ENCODE measurements at places on chromosomes 4 and X. TPM values are rescaled to one million over a fixed set of nuclear protein-coding genes. Genes with fewer than 3 reads are reported as not detected.

Gene SLIT2
- total RNA-seq = not detected

Gene FGB
- total RNA-seq = 408 TPM

Gene SMIM10L2A
- total RNA-seq = not detected

Gene FGFR3
- 40.2 TPM for total RNA-seq

Gene SAGE1
- not detected for total RNA-seq

Gene TCEAL4
- 31.0 TPM for total RNA-seq

DNA sequence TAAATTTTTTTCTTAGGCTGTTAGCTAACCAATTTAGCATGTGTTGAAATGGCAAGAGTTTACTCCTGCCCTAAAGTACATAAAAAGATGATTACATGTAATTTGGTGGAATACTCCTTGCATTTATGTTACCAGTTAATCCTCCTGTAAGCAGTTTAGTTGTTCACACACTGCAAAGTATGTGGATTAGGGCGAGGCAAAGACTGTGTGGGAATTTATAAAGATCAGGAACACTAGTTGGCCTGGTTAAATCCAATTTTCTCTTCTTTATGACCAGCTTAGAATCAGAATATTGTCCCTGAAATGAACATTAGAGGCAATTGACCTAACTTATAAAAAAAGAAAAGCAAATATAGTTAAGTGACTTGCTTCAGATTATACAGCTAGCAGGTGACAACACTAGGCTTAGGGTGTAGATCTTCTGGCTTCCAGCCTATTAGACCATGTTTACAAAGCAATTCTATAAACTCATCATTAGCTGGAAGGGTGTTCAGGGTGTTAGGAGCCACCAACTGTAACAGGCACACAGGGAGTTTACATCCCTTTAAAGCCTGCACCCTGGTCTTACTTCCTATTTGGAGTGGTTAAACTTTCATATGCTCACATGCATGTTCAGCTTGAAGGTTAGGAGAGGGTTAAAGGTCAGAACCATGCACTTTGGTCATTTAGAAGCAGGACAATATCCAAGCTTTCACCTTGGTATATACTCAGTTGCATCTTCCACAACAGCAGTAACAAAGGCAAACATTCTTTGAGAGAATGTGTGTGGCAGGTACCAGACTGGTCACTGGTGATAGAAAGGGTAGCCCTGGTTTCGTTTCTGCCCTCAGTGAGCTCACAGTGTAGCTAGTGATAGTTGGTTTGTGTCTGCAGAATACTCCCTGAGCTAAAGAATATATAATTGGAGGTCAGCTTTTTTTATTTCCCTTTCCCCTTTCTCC, 72.6 kb downstream of the GC start:
- H3K36me3 ChIP-seq = no peaks in the 10 kb centered on the region
- H3K27ac ChIP-seq = no peak overlapping the region
- H3K4me1 ChIP-seq = no peaks in the 10 kb centered on the region

DNA sequence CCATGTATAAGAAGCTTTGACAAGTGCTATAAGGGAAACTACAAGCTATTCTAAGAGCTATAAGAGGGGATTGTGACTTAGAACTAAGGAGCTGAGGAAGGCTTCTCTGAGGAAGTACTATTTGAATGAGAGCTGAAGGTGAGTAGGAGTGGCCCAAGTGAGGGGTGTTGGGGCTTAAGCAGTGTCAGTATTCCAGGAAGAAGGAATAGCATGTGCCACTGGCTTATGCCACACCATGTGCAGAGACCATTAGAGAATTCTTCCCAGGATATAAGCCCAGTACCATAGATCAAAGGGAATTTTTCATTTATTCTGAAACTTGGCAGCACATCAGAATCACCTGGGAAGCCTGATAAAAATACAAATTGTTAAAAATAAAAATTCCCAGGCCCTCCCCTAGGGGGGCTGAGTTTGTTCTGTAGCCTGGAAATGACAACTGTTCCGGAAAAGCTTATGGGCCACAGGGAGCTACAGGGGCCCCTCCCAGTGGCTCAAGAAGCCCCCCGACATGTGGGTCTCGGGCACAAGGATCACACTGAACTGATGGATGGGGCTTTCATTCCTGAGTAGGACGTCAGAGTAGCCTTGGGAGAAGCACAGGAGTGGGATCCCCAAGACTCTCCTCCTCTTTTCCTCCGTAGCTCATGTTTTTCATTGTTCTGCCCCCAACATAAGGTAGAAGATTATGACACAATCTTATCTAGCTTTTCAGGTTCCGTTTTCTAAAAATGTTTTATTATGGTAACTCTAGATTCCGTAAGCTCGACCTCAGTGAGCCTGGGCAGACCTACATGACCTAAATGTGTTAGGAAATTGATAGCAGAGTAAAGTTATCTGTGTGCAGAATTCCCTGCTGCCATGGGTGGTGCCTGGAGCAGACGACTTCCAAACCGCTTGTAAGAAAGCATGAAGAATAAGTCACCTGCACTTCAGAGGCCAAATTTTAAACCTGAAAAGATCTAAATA, 119.3 kb downstream of the AFF1 start:
- peaks cover 10% of the 10 kb centered on the region for H3K36me3 ChIP-seq
- H3K27me3 ChIP-seq = no peaks in the 10 kb centered on the region
- DNase-seq = no peak

DNA sequence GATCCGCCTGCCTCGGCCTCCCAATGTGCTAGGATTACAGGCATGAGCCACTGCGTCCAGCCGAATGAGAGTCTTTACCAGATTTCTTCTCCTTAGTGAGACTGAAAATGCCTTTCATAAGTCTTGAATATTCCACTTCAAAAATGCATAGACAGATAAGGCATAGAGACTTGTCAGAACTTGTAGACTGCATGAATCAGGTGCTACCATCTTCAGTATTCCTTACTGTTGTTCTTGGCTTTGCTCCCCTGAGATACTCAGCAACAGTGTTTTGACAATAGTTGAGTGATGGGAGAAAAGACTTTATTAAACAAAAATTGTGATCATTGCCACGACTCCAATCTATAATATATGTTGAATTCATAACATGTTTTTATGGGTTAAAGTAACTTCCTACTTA, 11.0 kb downstream of the TKTL2 start:
- no peaks in the 10 kb centered on the region for H3K4me1 ChIP-seq
- H3K27ac ChIP-seq = no peak overlapping the region

- H3K4me1 ChIP-seq = no peaks in the 10 kb centered on the region
- no peak overlapping the region for H3K4me3 ChIP-seq
- H3K36me3 ChIP-seq = no peaks in the 10 kb centered on the region
- no peaks in the 10 kb centered on the region for H3K27me3 ChIP-seq
- no peak overlapping the region for H3K27ac ChIP-seq
Observed at GRCh38 chrX:108148524-108148923, 56.9 kb downstream of the ATG4A start.

DNA sequence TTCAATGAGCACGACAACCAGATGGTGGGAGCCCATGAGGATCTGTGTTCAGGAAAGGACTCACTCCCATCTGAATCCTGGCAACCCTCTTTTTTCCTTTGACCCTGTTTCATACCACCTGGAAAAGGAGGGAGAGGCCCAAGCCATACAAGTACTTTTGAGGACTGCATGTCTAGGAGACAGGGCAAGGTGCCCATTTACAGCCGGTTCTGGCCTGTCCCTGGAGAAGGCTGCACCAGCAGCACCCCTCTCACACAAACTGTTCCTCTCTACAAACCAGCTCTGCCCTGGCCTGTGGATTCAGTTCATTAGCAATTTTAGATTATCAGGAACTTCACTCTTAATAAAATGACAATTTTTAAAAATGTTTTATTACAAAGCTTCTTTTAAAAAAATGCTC, 57.5 kb downstream of the HADH start:
- no peak overlapping the region for H3K4me3 ChIP-seq
- H3K27me3 ChIP-seq = no peaks in the 10 kb centered on the region
- DNase-seq = no peak
- no peaks in the 10 kb centered on the region for H3K4me1 ChIP-seq
- no peaks in the 10 kb centered on the region for H3K36me3 ChIP-seq

DNA sequence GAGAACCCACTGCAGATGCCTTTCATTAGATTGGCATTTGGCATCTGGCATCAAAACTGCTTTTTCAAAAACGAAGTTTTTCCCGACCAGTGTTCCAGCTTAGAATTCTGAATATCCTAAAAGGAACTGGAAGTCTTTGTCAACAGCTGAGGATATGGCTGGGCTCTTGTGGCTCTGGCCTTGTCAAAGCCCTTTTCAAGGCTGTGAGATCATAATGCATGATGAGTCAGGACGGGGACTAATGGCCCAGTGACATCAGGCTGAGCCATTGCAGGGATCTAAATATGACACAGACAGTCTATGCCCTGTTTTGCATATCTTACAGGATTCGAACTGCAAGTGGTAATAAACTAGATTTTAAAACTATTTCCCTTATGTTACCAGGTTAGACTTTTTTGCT, 306.4 kb downstream of the PTTG2 start:
- DNase-seq = peak; percentile 6
- H3K36me3 ChIP-seq = no peaks in the 10 kb centered on the region
- H3K27ac ChIP-seq = no peak overlapping the region
- H3K4me1 ChIP-seq = no peaks in the 10 kb centered on the region
- no peaks in the 10 kb centered on the region for H3K27me3 ChIP-seq

DNA sequence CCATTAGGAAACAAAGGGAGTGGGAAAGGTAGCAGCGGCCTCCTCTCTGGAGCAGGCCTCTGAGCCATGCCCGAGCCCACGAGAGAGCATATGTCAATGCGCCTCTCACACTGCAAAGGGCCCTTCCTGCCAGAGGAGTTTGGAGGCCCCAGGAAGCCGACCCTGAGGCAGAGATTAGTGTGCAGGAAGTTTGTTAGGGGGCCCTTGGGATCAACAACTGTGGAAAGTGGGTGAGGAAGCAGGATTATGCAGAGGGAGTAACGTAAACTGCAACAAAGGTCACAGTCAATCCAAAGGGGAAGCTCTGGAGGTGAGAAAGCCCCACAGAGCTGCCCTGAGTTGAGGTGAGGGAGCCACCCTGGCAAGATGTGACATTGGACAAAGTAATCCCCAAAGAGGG, 17.4 kb downstream of the RTL5 start:
- no peaks in the 10 kb centered on the region for H3K4me1 ChIP-seq
- no peak for DNase-seq
- H3K27ac ChIP-seq = no peak overlapping the region
- no peaks in the 10 kb centered on the region for H3K27me3 ChIP-seq

GRCh38 chr4:7185487-7186030, 6.8 kb upstream of the SORCS2 start:
- H3K4me3 ChIP-seq = no peak overlapping the region
- no peak overlapping the region for H3K27ac ChIP-seq
- H3K4me1 ChIP-seq = no peaks in the 10 kb centered on the region
- peaks cover 39% of the 10 kb centered on the region for H3K27me3 ChIP-seq
- DNase-seq = no peak

DNA sequence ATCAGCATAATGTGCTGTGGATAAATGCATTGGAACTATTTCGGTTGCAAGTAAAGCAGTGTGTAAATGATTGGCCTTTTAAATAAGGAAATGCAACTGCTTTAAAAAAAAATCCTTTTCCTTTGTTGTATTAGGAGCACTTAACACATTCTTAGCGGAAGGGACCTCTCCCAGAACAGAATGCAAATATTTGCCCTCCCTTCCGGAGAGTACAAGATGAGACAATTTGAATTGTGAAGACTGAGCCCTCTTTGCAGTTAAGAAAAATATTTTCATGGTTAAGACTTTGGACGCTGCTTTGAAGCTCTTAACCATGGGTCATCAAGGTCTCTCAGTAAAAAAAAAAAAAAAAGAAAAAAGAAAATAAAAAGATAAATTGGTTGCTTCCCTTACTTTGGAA, 9.5 kb upstream of the NOX1 start:
- no peaks in the 10 kb centered on the region for H3K27me3 ChIP-seq
- H3K4me1 ChIP-seq = peaks cover 35% of the 10 kb centered on the region
- DNase-seq = peak; percentile 68
- H3K27ac ChIP-seq = no peak overlapping the region
- no peaks in the 10 kb centered on the region for H3K36me3 ChIP-seq

- H3K27ac ChIP-seq = no peak overlapping the region
- H3K4me1 ChIP-seq = no peaks in the 10 kb centered on the region
- DNase-seq = no peak
- no peaks in the 10 kb centered on the region for H3K36me3 ChIP-seq
Observed at GRCh38 chr4:120816296-120816965, 106.1 kb downstream of the PRDM5 start.

GRCh38 chrX:68945603-68946228, 116.9 kb downstream of the EFNB1 start:
- H3K36me3 ChIP-seq = no peaks in the 10 kb centered on the region
- H3K4me1 ChIP-seq = peaks cover 16% of the 10 kb centered on the region
- H3K4me3 ChIP-seq = no peak overlapping the region
- DNase-seq = no peak
- no peaks in the 10 kb centered on the region for H3K27me3 ChIP-seq

DNA sequence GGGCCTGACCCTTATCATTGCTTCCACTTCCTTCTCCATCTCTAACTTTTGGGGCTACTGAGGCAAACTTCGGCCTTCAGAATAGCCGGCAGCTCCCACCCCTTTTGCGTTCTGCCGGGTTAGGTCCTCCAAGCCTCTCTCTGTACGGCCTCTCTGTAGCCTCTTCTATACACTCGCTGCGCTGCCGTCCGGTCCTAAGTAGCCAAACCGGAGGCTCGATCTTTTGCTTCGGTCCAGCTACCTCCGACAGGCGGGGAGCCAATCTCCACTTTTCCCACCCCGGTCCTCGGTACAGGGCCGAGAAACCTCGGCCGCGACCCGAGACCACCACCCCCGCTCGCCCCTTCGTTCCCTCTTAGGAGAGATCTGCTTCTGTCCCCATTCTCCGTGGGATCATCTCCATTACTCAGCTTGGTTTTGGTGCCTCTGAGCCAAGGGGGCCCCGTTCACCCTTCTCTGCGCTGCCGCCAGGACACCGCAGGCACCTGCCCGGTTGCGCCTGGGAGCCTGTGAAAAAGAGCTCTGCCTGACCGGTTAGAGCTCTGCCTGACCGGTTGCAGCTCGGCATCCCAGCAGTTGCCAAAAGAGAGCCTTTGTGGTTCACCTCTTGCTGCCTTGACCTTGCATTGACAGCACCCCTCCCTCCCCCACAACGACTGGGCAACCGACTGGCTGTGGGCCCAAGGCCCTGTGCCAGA, 1.0 kb upstream of the HTR2C start:
- H3K36me3 ChIP-seq = no peaks in the 10 kb centered on the region
- no peak overlapping the region for H3K27ac ChIP-seq
- no peak for DNase-seq
- no peaks in the 10 kb centered on the region for H3K4me1 ChIP-seq

DNA sequence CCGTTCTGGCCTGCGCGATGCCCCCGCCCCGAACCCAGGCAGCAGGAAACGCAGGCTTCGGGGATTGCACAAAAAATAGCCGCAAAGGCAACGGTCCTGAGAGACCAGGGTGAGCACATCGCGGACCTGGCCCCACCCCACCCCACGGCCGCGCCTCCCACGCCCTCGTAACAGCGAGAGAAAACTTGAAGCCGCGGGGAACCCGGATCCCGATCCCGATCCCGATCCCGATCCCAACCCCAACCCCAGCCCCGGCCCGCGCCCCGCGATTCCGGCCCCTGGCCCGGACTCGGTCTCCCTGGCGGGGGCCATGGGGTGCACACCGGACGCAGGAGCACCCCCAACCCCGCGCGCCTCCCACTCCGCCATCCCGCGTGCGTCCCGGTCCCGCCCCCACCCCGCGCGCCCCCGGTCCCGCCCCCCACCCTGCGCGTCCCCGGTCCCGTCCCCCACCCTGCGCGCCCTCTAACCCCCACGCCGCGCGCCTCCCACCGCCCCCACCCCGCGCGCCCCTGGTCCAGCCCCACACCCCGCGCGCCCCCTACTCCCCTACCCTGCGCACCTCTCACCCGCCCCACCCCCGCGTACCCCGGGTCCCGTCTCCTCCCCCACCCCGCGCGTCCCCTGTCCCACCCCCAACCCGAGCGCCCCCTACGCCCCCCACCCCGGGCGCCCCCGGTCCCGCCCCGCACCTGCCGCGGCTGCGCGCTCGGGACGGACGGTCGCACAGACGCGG, 29.0 kb downstream of the NOP14 start:
- peaks cover 49% of the 10 kb centered on the region for H3K4me1 ChIP-seq
- no peak for DNase-seq
- peak overlapping the region; percentile 98 for H3K4me3 ChIP-seq
- no peak overlapping the region for H3K27ac ChIP-seq
- no peaks in the 10 kb centered on the region for H3K27me3 ChIP-seq
- peaks cover 10% of the 10 kb centered on the region for H3K36me3 ChIP-seq
